A549 treated with RU486 at 1 μM for 4 hours (cell line): ENCODE measurements at places on chromosomes 12 and 14. TPM values are rescaled to one million over a fixed set of nuclear protein-coding genes. Genes with fewer than 3 reads are reported as not detected.

Gene FITM1
- total RNA-seq: 0.17 to 0.31 TPM in 2 of 5 replicates, not detected in the others

Gene RPGRIP1
- total RNA-seq: 0.07 to 0.71 TPM (median 0.23 TPM) in 5 replicates

Gene CMA1
- total RNA-seq: not detected in 5 replicates

Gene GNPTAB
- 7.6 to 15.0 TPM (median 14.0 TPM) in 5 replicates for total RNA-seq

Gene KMT2D
- total RNA-seq: 32.5 to 45.5 TPM (median 37.9 TPM) in 5 replicates

Gene CYP27B1
- total RNA-seq: 0.89 to 2.8 TPM (median 2.3 TPM) in 5 replicates

Gene LRTM2
- total RNA-seq: not detected in 5 replicates

Gene TMEM132D
- total RNA-seq: not detected in 5 replicates

Gene SLC25A47
- not detected in 5 replicates for total RNA-seq

Gene GPRC5A
- 250 to 405 TPM (median 359 TPM) in 5 replicates for total RNA-seq

Gene DIABLO
- 69.3 to 78.3 TPM (median 74.1 TPM) in 5 replicates for total RNA-seq

Gene CLEC2B
- total RNA-seq: 1.4 to 2.0 TPM (median 1.7 TPM) in 5 replicates

Gene SCNN1A
- total RNA-seq: 6.5 to 9.4 TPM (median 6.9 TPM) in 5 replicates

Gene GPR84
- not detected in 5 replicates for total RNA-seq

Gene STAB2
- total RNA-seq: not detected in 5 replicates

Gene SVOP
- not detected in 5 replicates for total RNA-seq

Gene POMT2
- total RNA-seq: 31.6 to 41.6 TPM (median 31.8 TPM) in 5 replicates

Gene TSPAN11
- total RNA-seq: 0.03 to 0.14 TPM (median 0.04 TPM) in 4 of 5 replicates, not detected in the other

Gene EPYC
- total RNA-seq: not detected in 5 replicates

Gene KLRG1
- 1.1 to 1.9 TPM (median 1.5 TPM) in 5 replicates for total RNA-seq

Gene RNF212B
- not detected in 5 replicates for total RNA-seq

Gene PLEKHG3
- total RNA-seq: 32.0 to 46.9 TPM (median 42.2 TPM) in 5 replicates

Gene KLHL33
- not detected in 5 replicates for total RNA-seq

Gene MMAB
- 23.1 to 30.9 TPM (median 28.3 TPM) in 5 replicates for total RNA-seq

Gene TGM1
- total RNA-seq: 0.53 to 1.1 TPM (median 1.0 TPM) in 5 replicates

Gene PTCSC3
- total RNA-seq: not detected in 5 replicates

Gene COCH
- 21.2 to 27.3 TPM (median 26.0 TPM) in 5 replicates for total RNA-seq

Gene OTUB2
- total RNA-seq: 3.7 to 6.8 TPM (median 4.3 TPM) in 5 replicates

Gene ANO2
- 0.05 TPM in 1 of 5 replicates, not detected in the others for total RNA-seq

Gene ARHGEF25
- 6.1 to 7.7 TPM (median 6.6 TPM) in 5 replicates for total RNA-seq

Gene LRRIQ1
- 0.41 to 1.5 TPM (median 1.1 TPM) in 5 replicates for total RNA-seq

Gene SAMD15
- total RNA-seq: 1.4 to 3.3 TPM (median 2.1 TPM) in 5 replicates

Gene PMCH
- total RNA-seq: not detected in 5 replicates

Gene HOMEZ
- 6.8 to 9.3 TPM (median 7.4 TPM) in 5 replicates for total RNA-seq

Gene PZP
- total RNA-seq: not detected in 5 replicates

Gene FOXN4
- total RNA-seq: not detected in 5 replicates

Gene STYK1
- 0.14 to 0.63 TPM (median 0.35 TPM) in 5 replicates for total RNA-seq

Gene PPHLN1
- total RNA-seq: 52.4 to 81.1 TPM (median 56.4 TPM) in 5 replicates

Gene HIGD1C
- total RNA-seq: not detected in 5 replicates

Gene TAS2R42
- total RNA-seq: not detected in 5 replicates

Gene KLRB1
- not detected in 5 replicates for total RNA-seq

Gene SNAPC1
- 10.0 to 19.0 TPM (median 16.2 TPM) in 5 replicates for total RNA-seq

Gene CDH24
- 2.7 to 5.9 TPM (median 5.0 TPM) in 5 replicates for total RNA-seq

Gene FGFR1OP2
- total RNA-seq: 26.4 to 36.4 TPM (median 28.1 TPM) in 5 replicates

Gene MDGA2
- 0.12 TPM in 1 of 5 replicates, not detected in the others for total RNA-seq

Gene KLRF1
- total RNA-seq: not detected in 5 replicates

Gene BCL7A
- total RNA-seq: 9.3 to 13.5 TPM (median 12.8 TPM) in 5 replicates

Gene KCNA5
- total RNA-seq: not detected in 5 replicates

Gene ACAD10
- total RNA-seq: 8.6 to 10.3 TPM (median 9.9 TPM) in 5 replicates

Gene C14orf39
- not detected in 5 replicates for total RNA-seq

Gene TSPAN19
- 0.18 TPM in 1 of 5 replicates, not detected in the others for total RNA-seq

Gene EXOC3L4
- total RNA-seq: 0.53 to 2.7 TPM (median 2.0 TPM) in 5 replicates

Gene CHPT1
- total RNA-seq: 50.1 to 82.2 TPM (median 73.4 TPM) in 5 replicates

Gene M6PR
- 153 to 182 TPM (median 161 TPM) in 5 replicates for total RNA-seq

Gene PLEKHD1
- 0.03 to 0.05 TPM (median 0.04 TPM) in 3 of 5 replicates, not detected in the others for total RNA-seq
